Fibroblast of skin of left quadriceps (primary cell): ENCODE measurements at places on chromosomes 6 and 20.
A peak's percentile ranks its signal among the peaks of the same experiment; 100 is the strongest.

GRCh38 chr20:24700166-24700860 lies 230.9 kb downstream of the SYNDIG1 start:
- DNase-seq, result no peak

- DNase-seq, result peak; percentile 52
These were observed 40.0 kb upstream of the APCDD1L start for GRCh38 chr20:58555078-58555765.

DNA sequence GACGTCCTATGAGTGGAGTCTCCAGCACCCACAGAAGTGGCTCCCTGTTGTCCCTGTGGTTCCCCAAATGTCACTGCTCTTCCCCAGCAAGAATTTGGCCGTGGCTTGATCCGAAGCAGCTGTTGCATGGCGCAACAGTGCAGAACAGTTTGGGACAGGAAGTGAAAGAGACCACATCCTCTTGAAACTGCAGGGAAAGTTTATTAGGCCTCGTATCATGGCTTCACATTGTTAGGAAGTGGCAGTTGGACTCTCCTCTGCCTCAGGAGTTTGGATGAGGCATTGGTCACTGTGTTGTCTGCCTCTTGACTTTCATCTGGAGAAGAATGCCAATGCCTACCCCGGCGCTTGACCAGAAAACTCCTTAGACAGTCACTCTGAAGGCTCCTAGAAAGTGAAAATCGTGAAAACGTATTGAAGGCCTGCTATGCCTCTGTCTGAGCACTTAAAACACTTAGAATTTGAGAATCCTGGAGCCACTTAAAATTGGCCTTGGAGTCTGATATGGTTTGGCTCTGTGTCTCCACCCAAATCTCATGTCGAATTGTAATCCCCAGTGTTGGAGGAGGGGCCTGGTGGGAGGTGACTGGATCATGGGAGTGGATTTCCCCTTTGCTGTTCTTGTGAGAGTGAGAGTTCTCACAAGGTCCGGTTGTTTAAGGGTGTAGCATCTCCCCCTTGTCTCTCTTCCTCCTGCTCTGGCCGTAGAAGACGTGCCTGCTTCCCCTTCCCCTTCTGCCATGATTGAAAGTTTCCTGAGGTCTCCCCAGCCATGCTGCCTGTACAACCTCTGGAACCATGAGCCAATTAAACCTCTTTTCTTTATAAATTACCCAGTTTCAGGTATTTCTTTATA lies 334.9 kb upstream of the JARID2 start:
- peak; percentile 11 for DNase-seq

DNA sequence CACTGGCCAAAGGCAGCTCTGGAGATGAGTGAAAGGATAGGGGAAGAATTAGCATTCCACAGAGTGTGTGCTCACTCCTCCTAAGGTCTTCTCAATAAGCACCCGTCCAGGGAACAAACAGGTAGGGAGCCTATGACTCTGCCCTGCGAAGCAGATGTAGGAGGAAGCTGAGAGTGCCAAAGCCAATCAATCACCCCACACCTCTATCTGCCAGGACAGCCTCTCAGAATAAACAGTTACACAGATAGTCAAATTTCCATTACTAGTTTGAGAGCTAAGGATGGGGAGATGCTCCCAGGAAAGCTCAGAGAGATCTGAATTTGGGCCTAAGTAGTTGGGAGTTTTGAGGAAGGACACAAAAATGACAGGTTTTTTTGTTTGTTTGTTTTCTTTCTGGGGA lies 40.5 kb upstream of the SLA2 start:
- no peak for DNase-seq

DNA sequence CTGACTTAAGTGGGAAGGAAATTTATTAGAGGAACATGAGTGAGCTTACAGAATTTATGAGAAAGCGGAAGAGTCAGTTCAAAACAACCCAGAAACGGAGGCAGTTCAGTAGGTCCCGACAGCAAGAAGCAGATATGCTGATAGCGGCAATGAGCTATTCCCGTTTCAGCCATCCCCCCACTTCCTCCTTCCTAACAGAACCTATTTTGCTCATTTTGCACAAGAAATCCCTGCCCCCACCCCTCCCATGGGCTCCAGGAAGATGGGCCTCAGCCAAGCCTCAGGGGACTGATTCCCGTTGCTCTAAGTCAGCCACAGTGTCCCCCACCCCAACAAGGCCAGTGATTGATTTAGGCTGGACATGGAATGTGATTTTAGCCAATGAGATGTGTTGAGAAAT lies 157.5 kb downstream of the CEBPB start:
- no peak for DNase-seq

GRCh38 chr6:131048459-131048858 lies 14.6 kb downstream of the EPB41L2 start:
- DNase-seq, result no peak

- DNase-seq, result no peak
These were observed 85.8 kb downstream of the TRMT11 start for GRCh38 chr6:126072172-126072571.
